NCI-H1930 (cell line): ENCODE measurements at places on chromosomes 6 and 20.

GRCh38 chr6:109507490-109508072 lies 24.6 kb upstream of the ZBTB24 start:
- no peak for DNase-seq

DNA sequence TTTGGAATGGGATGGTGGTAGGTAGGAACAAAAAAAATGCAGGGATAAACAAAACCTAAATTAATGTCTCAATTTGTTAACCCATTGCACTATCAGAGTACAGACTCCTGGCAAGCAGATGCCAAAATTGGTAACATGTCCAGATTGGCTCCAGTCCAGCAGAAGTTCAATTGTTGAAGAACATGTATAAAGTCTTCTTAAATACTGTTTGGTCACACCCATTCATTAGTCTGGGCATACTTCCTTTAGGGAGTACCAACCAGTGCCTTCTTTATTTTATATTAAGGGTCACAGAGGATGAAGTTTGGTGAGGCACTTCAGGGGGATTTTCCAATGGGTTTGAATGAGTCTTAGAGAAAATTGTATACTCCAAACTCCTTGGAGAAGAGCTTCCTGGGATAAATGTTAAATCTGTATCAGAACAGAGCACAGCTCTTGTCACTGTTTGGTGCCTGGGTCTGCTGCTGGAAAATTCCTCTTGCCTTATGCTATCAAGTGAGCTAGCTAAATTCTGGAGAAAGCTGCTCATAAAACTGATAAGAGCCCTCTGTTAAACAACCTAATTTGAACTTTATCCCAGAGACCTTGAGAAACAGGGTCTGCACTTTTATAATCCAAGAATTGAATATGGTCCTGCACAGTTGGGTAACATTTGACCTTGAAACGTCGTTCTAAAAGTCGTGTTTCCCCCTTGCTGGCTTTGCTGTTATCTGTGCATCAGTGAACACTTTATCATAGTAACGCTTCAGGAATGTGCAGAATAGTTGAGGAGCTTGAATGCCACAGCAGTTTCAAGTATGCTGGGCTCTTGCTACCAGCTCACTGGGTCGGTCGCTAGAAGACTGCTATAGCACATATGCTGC lies 334.1 kb upstream of the CITED2 start:
- DNase-seq, result no peak

- DNase-seq, result no peak
Measured at GRCh38 chr6:160996131-160996601, 4.6 kb downstream of the MAP3K4 start.

GRCh38 chr20:856361-856775 lies 22.9 kb downstream of the FAM110A start:
- no peak for DNase-seq

DNA sequence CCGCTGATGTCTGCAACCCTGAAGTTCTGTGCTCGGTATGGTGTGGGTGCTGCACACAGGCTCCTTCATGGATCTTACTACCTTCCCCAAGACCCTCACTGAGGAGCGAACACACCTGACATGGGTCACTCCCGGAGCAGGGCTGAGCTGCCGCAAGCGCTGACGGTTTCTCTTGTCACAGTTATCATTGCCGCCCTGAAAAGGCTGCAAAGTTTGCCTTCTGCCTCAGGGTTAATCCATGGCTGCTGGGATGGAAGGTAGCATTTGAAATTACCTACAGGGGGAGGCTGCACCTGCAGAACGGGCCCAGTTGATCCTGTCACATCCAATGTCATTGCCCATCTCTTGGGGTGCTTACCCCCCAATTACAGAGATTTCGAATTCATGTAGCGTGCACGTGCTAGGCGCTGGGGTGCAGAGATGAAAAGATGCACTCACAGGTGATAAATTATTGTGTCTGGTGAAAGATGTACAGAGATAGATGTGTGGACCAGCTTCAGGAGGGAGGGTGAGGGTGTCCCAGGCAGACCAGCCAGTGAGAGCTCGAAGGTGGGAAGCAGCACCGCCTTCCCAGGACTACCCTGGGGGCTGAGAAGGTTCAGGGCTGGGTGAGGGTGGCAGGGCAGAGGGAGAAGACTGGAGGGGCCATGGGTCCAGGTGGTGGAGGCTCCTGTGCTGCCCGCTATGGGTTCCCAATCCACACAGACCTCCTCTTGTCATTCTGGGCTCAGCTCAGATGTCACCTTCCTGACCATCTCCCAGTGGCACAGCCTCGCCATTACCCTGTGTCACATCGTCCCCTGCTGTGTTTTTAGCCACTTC lies 120.1 kb downstream of the SYCP2 start:
- no peak for DNase-seq
